ENCODE measurements at places on chromosomes 6 and 20. TPM values are rescaled to one million over a fixed set of nuclear protein-coding genes. Genes with fewer than 3 reads are reported as not detected.

DNA sequence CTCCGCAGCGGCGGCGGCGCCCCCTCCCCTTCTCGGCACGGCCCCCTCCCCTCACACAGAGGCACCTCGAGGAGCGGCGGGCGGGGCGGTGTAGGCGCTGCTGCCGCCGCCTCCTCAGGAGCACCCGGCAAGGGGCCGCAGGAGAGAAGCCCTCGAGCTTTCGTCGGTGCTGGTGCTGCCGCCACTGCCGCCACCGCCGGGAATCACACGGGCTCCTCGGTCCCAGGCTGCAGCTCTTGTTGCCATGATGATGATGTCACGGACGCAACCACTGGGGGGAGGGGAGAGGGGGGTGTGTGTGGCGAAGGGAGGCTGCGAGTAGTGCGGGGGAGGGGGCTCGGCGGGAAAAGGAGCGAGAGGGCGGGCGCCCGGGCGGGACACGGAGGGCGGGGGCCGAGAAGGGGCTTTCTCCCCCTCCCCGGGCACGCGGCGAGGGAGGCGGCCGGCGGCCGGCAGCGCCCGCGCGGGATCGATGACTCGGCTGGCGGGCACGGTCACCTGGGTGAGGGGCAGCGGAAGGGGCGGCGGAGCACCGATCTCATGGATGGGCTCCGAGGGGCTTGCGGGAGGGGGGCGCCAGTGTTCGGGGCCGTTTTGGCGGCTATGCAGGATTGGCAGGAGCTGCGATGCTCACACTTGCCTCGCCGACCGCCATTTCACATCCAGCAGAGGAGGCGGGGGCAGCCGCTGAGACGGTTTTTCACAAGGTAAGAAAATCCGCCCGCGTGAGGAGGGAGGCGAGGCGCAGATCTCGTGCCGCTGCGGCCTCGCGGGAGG lies at the start of gene REV3L:
TSS of gene REV3L (minus strand) at position 260 of the 777 bp plus-strand sequence. CDS start 330 bp downstream, outside the sequence.
- peak; percentile 90 for DNase-seq

DNA sequence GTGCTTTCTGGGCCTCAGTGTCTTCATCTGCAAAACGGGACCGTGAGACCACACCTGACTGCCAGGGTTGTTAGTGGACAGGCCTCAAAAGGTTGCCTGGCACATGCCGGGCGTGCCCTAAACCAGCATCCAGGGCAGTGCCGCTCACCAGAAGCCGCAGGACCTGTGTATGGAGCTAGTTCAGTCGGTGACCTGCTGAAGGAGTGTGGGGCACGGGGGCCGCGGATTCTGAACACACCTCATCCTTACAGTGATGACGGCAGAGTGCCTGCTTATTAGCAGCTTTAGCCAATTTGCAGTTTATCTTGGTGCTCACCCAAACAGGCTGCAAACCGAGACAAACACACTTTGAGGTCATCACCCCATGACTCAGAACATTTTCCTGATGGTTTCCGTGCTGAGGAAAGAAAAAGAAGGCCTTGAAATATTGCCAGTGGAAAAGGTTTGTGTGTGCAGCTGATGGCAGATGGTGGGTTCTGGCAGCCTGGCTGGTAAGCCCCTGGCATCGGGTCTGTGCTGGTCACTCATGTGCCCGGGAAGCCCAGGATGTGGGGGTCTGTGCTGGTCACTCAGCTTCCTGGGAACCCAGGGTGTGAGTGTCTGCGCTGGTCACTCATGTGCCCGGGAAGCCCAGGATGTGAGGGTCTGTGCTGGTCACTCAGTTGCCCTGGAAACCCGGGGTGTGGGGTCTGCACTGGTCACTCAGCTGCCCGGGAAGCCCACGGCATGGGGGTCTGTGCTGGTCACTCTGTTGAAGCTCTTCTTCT lies 153.8 kb downstream of the ERMARD start:
- DNase-seq, result no peak

DNA sequence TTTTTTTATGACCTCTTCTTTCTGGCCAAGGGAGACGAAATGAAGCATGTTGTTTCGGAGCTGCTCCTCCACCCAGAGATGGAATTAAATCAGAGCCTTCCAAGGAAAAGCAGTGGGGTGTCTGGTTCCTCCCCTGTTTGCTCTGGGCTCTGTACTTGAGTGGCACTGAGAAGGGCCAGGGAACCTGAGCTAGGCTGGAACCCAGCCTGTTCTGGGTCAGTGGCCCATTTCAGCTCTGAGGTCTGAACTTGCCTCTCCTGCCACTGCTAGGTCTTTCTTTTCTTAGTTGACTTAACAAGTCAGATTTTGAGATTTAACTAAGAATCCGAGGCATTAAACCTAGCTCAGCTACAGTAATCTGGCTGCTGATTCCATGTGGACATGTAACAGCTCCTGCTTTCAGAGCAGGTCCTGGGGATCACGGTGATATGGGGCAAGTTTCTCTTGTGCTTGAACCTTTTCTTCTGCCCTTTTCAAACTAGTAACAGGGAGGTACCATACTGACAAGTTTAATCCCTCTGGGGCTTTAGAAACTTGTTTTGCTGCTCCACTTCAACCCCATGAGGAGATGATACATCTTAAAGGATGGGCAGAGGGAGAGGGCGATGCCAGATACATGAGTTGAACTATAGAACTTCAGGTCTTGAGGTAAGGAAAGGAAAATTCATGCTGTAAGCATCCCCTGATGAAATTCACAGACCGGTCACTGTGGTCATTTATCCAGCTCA lies 101.1 kb downstream of the SLC24A3 start:
- DNase-seq, result no peak

GRCh38 chr20:53888951-53889350 lies 181.4 kb downstream of the BCAS1 start:
- no peak for DNase-seq

HLA-DMB gene
- total RNA-seq, result 10.4 TPM

PDE10A gene
- total RNA-seq, result 11.6 TPM

GNRH2 gene
- not detected for total RNA-seq

Data from Right ventricle myocardium superior (tissue), 1 donor.